ENCODE measurements at places on chromosomes 6 and 20.

- no peak for DNase-seq
Measured at GRCh38 chr6:155317186-155317585, 2.9 kb upstream of the TFB1M start.

GRCh38 chr20:58813369-58813768, 37.3 kb downstream of the GNAS-AS1 start:
- DNase-seq: no peak

DNA sequence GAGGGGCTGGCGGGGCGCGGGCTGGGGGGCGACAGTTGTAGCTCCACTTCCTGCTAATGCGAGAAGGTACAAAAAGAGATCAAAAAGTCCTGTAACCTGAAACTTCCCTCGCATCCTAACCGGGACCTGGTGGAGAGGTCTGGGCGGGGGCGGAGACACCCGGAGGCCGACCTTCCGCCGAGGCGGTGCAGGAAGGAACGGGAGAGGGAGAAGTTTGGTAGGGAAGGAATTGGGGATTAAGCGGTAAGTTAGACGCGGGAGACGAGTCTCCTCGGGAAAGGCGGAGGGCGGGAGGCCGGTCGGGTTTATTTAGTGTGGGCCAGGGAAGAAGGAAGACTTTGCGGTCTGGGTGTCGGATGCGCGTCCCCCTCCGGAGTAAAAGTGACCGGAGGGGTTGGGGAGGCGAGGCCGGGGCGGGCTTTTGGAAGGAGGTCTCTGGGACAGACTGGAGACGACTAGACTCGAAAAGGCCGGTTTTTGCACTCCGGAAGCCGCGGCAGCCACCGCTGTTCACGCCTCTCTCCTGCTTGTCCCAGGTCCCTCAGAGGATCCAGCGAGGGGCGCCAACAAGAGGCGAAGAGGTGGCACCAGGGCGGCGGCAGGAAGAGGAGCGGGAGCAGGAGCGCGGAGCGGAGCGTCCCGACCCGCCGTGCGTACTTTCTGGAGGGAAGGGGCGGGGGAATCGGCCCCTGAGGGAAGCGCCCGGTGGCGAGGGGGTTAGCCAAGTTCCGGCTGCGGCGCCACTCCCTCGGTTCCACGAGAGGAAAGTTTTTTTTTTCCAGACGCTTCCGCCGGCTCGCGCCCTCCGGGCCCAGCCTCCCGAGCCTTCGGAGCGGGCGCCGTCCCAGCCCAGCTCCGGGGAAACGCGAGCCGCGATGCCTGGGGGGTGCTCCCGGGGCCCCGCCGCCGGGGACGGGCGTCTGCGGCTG, 734 bp downstream of the TPBG start:
- peak; percentile 32 for DNase-seq

- DNase-seq: no peak
Measured at GRCh38 chr6:147080225-147080624, 124.0 kb upstream of the STXBP5 start.

DNA sequence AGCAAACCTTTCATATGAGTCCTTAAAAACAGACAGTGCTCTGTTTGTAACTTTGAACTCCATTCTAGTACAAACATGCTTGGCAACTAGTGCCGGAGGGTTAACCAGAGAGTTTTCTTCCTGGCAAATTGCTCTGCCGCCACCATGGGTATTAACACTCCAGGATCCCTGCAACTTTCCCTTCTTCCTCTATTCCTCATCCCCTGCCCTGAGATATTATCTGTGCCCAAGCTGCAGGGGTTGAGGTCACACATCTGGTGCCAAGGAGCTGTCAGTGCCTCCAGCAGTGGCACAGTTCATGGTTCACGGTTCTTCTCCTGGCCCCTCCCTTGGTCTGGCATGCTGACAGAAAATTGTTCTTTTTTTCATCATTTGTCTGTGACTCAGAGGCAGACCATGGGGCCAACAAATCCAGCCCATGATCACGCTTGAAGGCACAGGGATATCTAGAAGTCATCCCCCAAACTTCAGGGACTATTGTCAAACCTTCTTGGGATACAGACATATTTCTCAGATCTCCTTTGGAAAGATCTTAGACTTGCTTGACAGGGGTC, 77.5 kb downstream of the ATXN1 start:
- DNase-seq: no peak

- no peak for DNase-seq
Measured at GRCh38 chr6:54063228-54063539, 48.1 kb upstream of the MLIP start.

- DNase-seq: no peak
Measured at GRCh38 chr20:43820731-43821330, 93.8 kb upstream of the TOX2 start.

DNA sequence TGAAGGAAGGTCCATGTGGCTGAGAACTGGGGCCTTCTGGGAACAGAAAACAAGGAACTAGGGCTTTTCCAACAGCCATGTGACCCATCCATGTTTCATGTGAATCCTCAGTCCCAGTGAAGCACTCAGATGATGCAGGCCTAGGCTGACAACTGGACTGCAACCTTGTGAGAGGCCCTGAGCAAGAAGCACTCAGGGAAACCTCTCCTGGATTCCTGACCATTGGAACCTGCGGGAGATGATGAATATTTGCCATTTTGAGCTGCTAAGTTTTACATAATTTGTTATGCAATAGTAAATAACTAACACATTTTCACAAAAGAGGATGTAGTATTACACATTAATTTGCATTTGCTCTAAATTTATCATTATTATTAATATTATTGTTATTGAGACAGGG, 38.4 kb upstream of the HLA-G start:
- no peak for DNase-seq

DNA sequence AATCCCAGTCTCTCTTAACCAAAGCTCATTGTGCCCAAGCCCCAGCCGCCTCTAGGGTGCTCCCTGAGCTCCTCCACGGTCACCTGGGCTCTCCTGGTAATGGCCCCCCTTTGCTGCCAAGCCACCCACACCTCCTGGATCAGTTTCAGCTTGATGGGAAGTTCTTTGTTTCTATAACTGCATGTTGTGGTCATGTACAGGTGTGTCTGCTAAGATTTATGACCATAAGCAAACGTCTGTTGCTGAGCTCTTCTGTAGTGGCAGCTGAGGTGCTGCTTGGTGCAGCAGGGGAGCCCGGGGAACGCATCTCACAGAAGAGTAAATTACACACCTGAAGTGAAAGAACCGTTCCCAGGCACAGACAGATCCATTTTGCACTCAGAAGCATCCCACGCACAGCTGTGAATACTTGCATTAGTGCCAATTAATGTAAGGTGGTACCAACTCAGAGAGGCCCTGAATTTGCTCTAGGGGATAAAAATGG, 194.6 kb upstream of the ARID1B start:
- no peak for DNase-seq

- DNase-seq: no peak
Measured at GRCh38 chr6:132443206-132443605, 41.9 kb upstream of the MOXD1 start.

- DNase-seq: no peak
Measured at GRCh38 chr6:47700596-47700995, 2.2 kb downstream of the ADGRF4 start.

- DNase-seq: no peak
Measured at GRCh38 chr6:157233156-157233555, 90.2 kb downstream of the TMEM242 start.

DNA sequence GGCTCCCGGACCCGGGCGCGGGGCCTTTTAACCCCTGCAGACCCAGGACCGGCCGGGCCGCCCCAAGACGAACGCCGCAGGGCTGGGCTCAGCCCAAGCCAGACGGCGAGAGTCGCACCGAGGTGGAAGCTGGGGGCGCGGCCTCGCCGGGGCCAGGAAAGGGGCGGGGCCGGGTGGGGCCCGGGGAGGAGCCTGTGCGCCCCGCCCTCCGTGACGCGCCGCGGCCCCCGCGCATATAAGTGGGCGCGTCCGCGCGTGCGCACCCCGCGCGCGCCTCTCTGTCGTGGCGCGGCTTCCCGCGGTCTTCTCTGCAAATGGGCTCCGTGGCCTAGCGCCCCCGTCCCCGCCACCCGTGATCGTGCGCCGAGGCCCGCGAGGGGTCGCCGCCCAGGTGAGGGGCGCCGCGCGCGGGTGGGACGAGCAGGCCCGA, at the start of gene PPDPF:
Gene PPDPF, plus strand, starts transcription at position 262 of the 430 bp plus-strand sequence. CDS start 544 bp downstream, outside the sequence.
- DNase-seq: peak; percentile 92

DNA sequence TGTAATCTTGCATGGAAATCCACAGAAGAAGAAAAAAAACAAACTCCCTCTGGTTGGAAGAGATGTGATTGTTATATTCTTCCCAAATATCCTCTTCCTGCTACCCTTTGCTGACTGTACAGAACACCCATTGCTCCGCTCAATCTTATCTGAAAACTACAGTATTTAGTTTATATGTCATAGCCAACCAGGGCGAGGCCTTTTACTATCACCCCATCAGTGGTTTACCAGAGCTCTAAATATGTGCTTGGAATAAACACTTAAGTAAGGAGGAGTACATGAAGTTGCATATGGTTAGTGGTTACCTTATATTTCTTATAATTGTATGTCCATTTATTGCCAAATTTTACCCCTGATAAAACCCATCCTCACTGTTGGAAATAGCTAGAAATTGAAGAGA, 12.2 kb downstream of the PRL start:
- no peak for DNase-seq

DNA sequence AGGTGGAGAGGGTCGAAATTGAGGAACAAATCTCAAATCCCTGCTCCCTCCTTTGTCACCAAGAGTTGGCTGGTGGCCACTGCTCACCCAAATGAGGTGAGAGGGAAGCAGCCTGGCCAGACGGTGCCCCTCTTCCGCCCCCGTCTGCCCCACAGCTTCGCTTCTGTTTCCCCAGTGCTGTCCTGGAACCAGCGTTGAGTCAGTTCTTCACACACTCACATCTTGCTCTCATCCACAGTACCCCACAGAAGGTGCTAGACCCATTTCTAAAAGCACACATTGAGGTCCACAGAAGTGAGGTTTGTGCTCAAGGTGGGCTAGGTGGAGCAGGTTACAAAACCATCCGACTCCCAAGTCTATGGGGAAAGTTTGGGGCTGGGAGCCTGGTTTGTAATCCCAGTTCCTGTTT, 3.8 kb downstream of the CEBPB start:
- no peak for DNase-seq

- DNase-seq: no peak
Measured at GRCh38 chr20:56537997-56538396, 5.0 kb downstream of the FAM209B start.

DNA sequence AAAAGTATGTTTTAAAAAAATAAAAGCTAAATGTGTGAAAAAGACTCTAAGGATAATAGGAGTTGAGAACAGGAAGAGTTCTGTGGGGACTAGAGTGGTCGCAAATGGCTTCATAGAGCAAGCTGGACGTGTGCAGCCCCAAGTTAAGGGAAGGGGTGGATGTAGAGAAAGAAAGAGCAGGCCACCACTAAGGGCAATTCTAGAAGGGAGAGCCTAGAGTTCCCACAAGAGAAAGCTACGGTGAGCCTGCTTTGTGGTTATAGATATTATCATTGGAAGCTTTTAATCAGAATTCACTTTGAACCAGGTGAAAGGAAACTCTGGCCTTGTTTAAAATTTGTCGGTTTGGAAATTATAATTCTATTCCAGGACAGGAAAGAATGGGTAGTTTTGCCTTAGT, 101.6 kb downstream of the HIVEP2 start:
- DNase-seq: no peak

GRCh38 chr20:38969708-38970107, 7.6 kb downstream of the DHX35 start:
- DNase-seq: no peak

DNA sequence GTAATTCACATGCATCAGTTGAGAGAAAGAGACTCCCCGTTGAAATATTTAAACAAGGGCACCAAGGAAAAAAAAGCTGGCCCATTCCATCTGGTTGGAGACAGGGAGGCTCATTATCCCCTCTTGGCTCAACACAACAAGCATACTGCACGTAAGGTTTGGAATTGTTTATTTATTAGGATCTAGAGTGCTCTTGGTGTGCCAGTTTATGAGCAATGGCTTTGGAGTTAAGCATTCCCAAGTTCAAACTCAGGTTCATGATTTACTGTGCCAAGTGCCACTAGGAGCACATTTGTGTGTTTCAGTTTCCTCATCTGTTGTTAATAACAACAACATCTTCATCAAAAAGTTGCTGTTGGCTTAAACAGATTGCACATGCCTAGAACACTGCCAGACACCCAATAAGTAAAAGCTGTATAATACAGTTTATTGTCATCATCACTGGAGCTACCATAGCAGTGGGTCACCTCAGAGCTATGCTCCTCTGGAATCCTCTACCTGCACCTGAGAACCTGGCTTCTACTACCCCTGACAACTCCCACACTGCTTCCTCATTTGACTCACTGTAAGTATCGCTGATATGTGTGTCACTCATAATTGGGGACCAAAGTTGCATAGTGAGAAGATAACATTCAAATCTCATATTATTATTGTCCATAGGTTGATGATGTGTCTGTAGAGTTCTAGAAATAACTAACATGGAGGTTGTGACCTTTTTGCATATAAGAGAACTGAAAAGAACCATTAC, 5.4 kb downstream of the SLC17A3 start:
- DNase-seq: no peak

- DNase-seq: no peak
Measured at GRCh38 chr6:121835662-121836061, 400.2 kb downstream of the GJA1 start.

GRCh38 chr20:6575912-6576401, 191.5 kb upstream of the BMP2 start:
- DNase-seq: no peak

DNA sequence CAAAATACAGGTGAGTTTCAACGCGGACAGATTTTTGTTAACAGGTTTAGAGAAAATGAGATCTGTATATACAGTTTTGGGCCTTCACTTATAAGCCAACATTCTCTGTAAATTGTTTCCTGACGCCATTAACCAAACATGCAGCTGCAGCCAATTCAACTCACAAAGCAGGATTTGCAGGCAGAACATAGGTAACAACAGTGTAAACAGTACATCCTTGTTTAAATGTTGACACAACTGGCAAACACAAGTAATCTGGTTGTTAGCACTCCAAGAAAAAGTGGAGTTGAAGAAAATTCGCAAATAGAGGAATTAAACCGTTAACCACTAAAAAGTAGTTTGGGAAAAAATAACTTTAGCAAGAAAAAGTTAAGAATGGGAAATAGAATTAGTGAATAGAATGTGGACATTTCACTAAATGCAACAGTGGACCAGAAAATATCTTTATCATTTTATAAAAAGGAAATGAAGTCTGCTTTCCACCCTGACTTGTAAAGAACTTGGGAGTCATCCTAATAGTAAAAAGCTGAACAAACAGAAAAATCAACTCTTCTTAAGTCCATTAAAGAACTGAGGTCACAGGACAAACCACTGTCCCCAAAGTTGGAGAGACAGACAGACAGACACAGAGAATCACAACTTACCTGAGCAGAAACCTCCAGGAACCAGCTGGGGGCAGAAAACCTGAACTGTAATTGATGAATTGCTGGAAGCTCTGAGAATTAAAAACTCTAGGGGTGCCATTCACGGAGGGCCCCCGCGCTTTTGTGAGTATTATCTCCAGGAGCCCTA, 10.1 kb downstream of the SMIM28 start:
- no peak for DNase-seq

- peak; percentile 15 for DNase-seq
Measured at GRCh38 chr6:47974106-47974505, 136.9 kb downstream of the PTCHD4 start.

- no peak for DNase-seq
Measured at GRCh38 chr6:21899708-21900107, 306.2 kb downstream of the SOX4 start.

All from left lung (tissue), 14 donors.